ENCODE measurements at places on chromosomes 5 and 9.

- no peak for DNase-seq
Measured at GRCh38 chr5:30900367-30900766, 293.1 kb upstream of the CDH6 start.

DNA sequence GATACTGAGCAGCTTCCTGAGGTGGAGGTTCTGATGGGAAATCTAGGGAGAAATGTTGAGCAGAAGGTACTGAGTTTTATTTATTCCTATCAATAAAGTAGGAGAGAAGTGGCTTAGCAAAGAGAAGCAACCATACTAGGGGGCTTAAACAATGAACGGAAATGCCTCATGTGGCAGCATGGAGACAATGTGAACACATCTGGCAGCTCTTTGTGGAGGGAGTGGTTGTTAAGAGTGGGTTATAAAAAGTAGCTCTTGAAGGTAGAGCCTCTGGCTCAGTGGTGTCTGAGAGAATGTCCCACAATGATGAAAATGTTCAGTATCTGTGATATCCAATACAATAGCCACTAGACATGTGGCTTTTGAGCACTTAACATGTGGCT lies 52.7 kb upstream of the EQTN start:
- DNase-seq, result no peak

- DNase-seq, result no peak
Measured at GRCh38 chr5:159804121-159804520, 112.2 kb upstream of the ADRA1B start.

DNA sequence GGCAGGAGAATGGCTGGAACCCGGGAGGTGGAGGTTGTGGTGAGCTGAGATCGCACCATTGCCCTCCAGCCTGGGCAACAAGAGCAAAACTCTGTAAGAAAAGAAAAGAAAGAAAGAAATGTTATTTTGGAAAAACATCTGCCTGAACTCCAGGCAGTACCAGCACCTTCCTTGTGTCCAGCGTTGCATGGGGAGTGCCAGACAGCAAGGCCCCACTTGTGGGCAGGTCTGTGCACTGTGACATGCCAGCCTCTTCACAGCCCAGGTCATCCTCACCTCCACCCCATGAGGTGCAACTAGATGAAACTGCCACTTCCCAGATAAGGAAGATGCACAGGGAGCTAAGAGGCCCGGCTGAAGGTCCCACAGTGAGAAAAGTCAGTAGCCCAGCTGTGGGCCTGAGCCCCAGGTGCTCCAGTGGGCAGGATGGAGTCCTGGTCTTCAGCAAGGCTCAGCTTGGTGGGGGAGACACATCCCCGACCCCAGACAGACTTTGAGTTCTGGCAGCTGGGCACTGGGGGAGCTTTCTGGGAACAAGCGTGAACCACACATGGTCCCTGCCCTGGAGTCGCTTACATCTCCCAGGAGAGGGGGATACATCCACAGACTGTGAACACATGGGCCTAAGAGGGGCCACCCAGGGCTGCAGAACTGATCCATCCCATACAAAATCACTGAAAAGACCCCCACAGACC lies 146.9 kb upstream of the IER5L start:
- DNase-seq, result no peak

- no peak for DNase-seq
Measured at GRCh38 chr9:79559495-79560181, 12.1 kb upstream of the TLE4 start.

DNA sequence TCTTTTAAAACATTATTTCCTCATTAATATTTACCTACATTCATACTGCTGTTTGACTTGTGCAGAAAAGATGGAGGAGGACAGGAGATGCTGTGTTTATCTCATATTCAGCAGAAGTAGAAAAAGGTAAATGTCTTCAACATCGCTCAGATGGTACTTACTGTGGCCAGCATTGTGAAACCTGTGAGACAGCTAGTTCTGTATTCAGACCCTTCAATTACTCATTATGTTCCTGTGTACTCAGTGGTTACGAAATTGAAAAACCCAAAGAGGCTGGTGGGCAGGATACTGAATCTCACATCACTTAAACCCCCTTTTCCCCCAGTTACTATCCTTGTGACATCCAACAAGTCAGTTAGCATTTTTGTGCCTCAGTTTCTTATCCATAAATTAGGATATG lies 216.0 kb downstream of the KDM4C start:
- DNase-seq, result no peak

DNA sequence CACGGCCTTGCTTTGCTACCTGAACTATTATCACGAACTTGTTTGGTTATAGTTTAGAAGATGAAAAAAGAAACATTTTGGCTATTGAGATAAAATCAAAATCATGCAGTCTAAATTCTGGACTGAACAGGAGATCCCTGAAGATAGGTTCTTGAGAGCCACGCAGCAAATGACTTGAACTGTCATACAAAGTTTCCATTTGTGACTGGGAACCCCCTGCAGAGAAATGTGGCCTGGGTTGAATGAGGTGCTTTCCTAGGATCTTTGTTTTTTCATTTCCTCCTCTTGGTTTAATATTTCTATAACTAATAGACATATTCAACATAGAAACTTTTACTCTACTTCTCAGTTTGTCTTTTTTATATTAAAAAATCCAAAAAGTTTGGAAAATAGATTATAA lies 184.7 kb upstream of the TRPM3 start:
- no peak for DNase-seq

GRCh38 chr9:132136151-132136780 lies 25.6 kb upstream of the NTNG2 start:
- DNase-seq, result no peak

DNA sequence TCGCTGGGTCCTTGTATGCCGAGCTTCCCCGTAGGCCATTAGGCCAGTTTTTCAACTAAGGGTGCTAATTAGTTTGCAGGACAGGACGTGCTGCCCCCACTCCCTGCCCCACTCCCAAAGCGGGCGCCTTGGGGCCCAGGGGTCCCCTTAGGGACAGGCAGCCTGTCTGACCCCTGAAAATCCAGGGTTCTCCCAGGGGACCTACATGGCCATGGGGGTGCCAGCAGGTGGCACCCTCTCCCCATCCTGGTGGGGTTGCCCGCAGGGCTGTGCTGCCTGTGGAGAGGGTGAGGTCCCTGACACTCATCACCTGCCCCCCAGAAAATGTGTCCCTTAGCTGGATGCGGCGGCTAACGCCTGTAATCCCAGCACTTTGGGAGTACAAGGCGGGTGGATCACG lies 8.5 kb upstream of the CCDC187 start:
- peak; percentile 56 for DNase-seq

DNA sequence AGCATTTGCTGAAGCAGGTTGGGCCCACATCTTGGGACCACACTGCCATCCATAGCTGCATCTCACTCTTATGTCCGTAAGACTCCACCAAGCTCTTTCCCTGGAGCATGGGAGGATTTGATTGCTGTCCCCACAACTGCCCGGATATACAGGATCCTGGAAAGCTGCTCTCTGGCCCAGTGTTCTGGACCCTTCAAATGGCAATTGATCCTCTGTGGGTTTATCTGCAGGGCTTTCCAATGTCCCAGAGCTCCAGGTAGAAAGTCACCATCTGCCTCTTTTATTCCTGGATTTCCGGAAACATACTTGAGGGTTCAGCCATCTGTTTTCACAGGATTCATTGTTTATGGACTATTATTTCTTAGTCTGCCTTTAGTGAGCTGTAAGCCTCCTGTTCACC lies 214.6 kb downstream of the SREK1 start:
- no peak for DNase-seq

DNA sequence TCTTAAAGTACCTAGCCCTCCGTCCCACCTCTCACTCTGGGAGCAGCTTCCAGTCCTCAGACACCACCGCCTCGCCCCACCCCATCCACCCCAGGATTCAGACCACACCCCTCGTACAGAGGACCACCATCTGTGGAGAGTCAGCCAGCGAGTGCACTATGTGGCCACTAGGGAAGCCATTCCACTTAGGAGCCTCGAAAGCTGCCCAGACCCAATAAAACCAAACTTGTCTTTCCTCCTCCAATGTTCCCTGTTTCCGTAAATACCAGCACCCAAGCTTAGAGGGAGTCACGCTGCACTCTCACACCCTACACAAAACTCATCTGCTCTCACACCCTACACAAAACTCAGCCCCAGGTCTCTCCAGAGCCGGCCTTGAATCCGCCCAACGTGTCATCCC lies 1.9 kb downstream of the GCNT4 start:
- DNase-seq, result peak; percentile 61

GRCh38 chr5:177447611-177448243 lies 1.1 kb downstream of the PRR7 start:
- DNase-seq, result peak; percentile 42

DNA sequence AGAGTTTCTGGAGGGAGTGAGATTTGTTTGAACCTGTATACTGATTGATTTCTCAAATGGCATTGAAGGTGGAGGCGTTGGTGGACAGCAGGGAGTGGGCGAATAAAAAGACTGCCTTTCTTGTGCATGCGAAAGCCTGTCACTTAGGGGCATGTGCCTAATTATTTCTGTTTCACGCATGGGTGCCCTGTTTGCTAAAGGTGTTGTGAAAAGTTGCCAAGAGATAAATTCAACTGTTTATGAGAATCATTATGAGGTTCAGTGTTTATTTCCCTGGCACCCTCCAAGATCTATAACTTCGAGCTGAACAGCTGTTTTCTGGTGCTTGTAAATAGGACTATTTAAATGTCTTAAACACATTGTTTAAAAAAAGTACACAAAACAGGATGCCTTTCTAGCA lies 67.4 kb upstream of the DMRTA1 start:
- no peak for DNase-seq

DNA sequence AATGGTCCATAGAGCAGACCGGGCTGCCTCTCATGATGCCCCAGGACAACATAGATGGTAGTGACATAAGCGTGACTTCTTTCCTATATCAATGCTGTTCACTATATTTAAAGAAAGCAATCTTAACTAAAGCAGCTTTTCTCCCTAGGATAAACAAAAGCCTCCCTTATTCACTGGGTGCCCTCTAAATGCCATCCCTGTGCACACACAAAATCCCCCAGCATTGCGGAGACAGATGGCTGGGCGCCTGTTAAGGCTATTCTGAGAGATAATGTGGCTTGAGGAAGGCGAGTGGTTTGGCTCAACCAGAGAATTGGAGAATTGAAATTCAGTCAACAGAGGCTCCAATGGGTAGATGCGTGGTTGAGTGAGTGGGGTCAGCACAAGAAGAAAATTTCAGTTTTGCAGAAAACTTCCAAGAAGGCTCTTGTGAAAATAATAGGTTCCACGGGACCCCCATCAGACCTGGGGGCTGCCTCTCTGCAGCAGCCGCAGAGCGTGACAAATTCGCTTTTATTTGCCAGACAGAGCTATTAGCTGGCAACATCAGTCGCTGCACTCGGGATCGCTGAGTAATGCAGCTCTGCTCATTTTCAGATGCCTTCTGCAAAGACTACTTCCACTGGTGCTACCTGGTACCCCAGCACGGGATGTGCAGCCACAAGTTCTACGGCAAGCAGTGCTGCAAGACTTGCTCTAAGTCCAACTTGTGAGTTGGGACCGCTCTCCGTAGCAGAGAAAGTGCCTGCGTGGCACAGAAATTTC lies 103.9 kb upstream of the ICE1 start:
- no peak for DNase-seq

DNA sequence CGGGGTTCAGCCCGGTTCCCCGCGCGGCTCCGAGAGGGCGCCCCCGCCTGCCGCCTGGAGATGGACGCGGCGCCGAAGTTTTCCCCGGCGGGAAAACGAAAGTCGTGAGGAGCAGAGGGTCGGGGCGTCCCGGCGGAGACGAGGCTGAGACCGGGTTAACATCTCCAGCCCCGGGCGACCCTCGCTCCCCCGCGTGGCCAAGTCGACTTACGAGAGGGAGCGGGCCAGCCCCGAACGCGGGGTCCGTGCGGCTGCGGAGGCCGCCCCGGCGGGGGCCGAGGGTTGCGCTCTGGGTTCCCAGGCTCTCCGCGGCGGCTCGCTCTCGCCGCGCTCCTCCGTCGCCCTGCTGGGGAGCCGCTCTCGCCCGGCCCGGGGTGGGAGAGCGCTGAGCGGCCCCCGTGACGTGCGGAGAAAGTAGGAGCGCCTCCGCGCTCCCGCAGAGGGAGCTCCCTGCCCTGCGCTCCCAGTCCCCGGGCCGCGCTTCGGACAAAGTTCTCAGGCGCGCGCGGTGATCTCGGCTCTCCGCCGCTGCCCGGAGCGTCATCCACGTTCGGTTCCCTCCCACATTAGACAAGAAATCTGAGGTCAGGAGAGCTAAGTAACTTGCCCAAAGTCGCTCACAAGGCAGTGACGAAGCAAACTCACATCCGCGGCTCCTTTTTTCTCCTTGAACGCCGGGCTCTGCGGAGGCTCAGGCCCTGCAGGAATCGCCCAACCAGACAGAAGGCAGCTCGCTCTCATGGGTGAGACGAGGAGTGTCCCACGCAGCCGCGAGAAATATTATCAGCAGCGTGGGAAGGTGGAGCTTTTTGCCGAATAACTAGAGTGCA lies 1.2 kb upstream of the GCNT4 start:
- DNase-seq, result peak; percentile 74

DNA sequence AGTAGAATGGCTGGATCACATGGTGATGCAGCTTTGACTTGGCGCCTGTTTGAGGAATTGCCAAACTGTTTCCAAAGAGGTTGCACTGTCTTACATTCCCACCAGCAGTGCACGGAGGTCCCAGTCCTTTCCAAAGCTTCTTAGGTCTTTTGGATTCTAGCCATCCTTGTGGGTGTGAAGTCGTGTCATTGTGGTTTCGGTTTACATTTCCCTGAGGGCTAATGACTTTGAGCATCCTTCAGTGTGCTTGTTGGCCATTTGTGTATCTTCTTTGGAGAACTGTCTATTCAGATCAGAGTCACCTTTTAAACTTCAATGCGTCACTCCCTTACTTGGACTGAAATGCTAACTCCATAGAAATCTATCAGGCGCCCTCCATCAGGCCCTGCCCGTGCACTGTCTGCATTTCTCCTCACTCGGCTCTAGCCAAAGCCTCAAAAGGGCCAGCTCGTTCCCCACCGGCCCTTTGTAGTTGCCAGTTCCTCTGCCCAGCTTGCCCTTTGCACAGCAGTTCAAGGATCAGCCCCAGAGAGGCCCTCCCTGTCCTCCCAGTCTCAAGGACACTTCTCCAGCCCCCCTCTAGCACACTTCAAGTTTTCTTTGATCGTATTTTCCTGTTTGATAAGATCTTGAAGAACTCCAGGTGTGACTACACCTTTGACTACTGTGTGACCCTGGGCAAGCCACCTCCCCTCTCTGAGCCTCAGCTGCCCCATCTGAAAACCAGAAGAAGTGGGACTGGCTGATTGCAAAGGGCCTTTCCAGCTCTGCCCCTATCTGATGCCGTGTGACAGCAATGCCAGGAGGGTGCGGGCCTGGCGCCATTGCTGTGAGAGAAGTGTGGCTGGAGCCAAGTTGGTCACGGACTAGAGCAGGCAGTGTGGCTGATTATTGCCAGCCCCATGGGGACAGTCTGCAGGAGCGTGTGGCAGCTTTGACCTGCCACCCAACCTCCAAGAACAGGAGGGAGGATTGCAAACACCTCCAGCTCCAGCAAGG lies 5.6 kb downstream of the HRH2 start:
- no peak for DNase-seq

- DNase-seq, result no peak
Measured at GRCh38 chr9:994005-994404, 17.6 kb downstream of the DMRT3 start.

GRCh38 chr9:108620767-108621166 lies 235.0 kb downstream of the ACTL7B start:
- peak; percentile 28 for DNase-seq

DNA sequence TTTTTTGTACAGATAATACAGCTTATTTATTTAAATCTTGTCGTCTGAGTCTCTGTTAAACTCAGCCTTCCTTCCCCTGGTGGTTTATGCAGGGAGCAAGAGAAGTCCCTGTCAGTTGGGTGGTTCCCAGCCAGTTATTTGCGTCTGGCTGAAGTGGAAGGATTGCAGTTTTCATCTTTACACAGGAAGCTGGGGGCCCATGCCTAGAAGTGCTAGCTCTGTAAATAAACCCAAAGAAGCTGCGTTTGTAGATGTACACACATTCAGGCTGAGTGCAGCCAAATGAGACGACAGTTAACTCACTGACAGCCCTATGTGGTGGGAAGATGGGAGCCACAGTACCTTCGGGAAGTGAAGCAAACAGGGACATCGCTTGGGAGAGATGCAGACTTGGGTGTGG lies 122.1 kb downstream of the SAXO1 start:
- no peak for DNase-seq

All from fibroblast of skin of abdomen (primary cell).